Activated T-helper 1 cell treated with anti-CD3 and anti-CD28 coated beads, Interleukin-12 subunit alpha, Interleukin-12 subunit beta, Interleukin-2, Interleukin-4 antibody, amounts not matched to agents 30 ng/mL and 10 ng/mL and 1 ng/mL, durations not matched to agents 14 hours and 24 hours and 36 hours (primary cell): ENCODE measurements at places on chromosomes 1 and 21. TPM values are rescaled to one million over a fixed set of nuclear protein-coding genes. Genes with fewer than 3 reads are reported as not detected.
A peak's percentile ranks its signal among the peaks of the same experiment; 100 is the strongest.

GRCh38 chr1:56413671-56414199 lies 165.6 kb downstream of the PLPP3 start:
- DNase-seq: no peak

GRCh38 chr1:110460253-110461220 lies 9.6 kb downstream of the PROK1 start:
- DNase-seq: peak; percentile 77

DNA sequence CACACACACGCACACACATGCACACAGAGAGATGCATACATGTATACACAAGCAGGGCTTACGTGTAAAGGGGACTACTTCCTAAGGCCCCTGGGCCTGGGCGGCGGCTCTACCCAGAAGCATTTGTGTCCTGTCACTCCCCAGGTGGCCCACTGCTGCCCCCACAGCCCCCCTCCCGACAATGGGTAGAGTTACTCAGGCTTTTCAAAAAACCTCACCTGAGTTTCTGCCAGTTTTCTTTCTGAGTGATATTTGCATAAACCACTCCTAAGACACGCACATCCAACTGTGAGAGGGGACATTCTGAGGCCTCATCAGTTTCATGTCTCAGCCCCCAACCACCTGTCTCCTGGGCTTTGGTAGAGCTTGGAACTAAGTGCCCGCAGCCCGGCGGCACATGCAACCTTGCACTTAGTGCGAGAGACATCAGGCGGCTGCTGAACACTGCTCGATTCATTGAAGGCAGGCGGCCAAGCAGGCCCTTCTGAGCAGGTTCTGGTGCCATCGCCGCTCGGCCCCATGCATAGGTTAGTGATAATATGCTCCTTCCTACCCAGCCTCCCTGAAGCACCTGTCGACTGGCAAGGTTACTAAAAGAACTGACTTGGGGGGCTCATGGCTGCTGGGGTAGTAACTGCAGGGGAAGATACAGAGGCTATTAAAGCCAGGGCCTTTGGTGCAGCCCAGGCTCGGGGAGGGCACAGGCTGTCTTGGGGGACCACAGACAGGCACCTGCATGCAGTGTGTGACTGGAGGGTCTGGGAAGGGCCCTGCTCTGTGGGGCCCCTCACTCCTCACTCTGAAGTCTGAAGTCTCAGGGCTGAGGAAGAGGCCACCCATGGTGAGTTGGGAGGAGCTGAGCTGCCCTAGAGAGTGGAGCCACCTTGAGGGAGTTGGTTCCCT lies 364.2 kb upstream of the VAMP3 start:
- no peak for DNase-seq

DNA sequence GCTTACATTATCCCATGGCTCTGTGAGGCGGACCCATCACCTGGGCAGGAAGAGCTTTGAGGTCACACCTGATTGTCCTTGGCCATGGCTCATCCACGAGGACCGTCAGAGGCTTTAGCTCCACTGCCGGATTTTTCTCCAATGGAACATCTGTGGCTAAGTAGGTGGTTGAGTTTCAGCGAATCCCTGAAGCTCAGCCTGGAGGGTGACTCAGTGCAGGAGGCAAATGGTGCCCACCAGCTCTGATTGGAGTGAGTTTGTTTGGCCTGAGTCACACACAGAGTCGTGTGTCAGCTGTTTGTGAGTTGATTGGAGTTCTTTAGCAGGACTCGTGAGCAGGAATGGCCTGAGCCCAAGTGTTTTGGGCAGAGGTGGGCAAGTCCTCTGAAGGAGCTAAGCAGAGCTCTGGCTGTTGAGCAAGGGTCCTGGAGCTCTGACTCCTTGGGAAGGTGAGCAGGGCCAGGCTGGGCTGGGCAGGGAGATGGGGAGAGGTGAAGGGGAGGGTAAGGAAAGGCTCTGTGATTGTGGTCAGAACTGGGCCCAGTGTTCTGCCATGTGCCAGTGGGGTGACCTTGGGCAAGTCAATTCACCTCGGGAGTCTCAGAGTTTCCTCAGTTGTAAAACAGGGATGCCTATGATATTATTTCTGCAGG lies 2.0 kb downstream of the SLC6A17 start:
- no peak for DNase-seq

DNA sequence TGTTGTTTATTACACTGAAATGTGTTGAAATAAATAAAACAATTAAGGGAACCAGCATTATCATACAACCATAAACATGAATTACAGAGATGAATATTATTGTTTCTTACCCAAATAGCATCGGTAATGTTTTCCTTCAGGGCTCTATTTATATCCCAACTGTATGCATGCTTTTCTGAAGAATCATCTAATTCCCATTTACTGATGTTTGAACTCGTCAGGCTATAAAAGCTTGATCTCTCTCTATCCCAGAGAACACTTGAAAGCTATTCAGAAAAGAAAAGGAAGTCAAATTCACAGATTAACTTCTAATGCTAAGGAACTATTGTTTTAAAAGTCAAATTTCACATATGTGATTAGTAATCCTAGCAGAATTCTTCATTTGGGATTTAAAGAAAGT lies 12.4 kb downstream of the NUP133 start:
- DNase-seq: no peak

GRCh38 chr1:48776393-48777218 lies at the start of gene BEND5:
Gene BEND5, minus strand, starts transcription at chr1:48776891. Its CDS starts 60 bp downstream, at chr1:48776831.
- peak; percentile 33 for DNase-seq

- DNase-seq: no peak
Measured at GRCh38 chr21:42535602-42536171, 22.0 kb downstream of the SLC37A1 start.

GRCh38 chr1:8348047-8348776 lies 30.3 kb downstream of the SLC45A1 start:
- DNase-seq: no peak

- no peak for DNase-seq
Measured at GRCh38 chr1:153390938-153391710, at the start of gene S100A8. Gene S100A8, minus strand, starts transcription at chr1:153391073. Its CDS starts 538 bp downstream, at chr1:153390535.

DNA sequence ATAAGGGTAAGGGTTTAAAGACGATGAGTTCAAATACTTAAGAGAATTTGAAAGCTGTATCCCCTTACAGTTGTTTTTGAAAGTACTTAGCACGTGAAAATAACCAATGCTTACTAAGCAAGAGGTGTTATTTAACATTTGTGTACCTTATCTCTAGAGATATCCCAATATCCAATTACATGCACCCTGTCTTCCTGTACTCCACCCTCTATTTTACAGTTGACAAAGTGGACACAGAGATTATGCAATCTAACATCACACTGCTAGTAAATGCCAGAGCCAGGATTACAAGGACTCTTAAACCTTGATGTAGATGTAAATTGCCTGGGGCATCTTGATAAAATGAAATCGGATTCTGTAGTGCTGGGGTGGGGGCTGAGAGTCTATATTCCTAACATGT lies 72.0 kb downstream of the GDAP2 start:
- DNase-seq: no peak

Gene HLX
- total RNA-seq: 5.1 and 6.3 TPM in 2 replicates

DNA sequence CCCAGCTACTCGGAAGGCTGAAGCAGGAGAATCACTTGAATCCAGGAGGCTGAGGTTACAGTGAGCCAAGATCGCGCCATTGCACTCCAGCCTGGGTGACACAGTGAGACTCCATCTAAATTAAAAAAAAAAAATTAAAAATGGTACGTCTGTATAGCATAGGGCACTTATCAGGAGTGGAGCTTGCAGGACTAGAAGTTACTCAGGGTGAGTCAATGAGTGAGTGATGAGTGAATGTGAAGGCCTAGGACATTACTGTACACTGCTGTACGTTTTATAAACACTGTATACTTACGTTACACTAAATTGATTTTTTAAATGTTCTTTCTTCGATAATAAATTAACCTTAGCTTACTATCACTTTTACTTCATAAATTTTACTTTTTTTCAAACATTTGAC lies 183.6 kb downstream of the NR5A2 start:
- DNase-seq: no peak

Gene IGSF5
- total RNA-seq: not detected in 2 replicates

GRCh38 chr1:54596756-54597155 lies 26.6 kb downstream of the FAM151A start:
- no peak for DNase-seq

- DNase-seq: no peak
Measured at GRCh38 chr1:3016641-3017439, 4.4 kb upstream of the ACTRT2 start.

Gene SLC6A17
- 0.05 and 0.23 TPM in 2 replicates for total RNA-seq

Gene PRAMEF14
- total RNA-seq: not detected in 2 replicates

- no peak for DNase-seq
Measured at GRCh38 chr1:246608616-246609376, 42.5 kb downstream of the CNST start.

Gene TRIM67
- not detected in 2 replicates for total RNA-seq

GRCh38 chr1:37998913-37999429 lies 6.3 kb downstream of the FHL3 start:
- DNase-seq: no peak

- no peak for DNase-seq
Measured at GRCh38 chr1:43625063-43625780, 24.7 kb upstream of the KDM4A start.

DNA sequence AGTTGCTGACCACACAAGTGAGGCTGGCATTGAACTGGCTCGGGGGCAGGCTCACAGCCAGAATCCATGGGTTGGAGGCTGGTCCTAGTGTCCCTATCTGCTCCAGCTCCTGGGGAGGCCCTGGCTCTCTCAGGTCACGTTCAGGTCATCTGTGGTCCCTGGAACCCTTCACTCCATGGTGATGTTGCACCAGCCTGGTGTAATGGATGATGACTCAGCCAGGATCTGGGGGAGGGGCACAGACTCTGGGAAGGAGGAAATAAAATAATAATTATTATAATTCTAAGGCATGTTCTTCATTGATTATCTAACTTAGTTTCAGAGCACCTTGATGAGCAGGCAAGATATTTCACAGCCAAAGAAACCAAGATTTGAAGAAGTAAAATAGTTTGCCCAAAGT lies 26.6 kb upstream of the FCRL4 start:
- no peak for DNase-seq

- DNase-seq: no peak
Measured at GRCh38 chr1:64466033-64466432, 3.9 kb upstream of the CACHD1 start.

Gene FAM110D
- 0.12 TPM in 1 of 2 replicates, not detected in the other for total RNA-seq

- DNase-seq: no peak
Measured at GRCh38 chr1:220221269-220221668, 51.0 kb downstream of the RAB3GAP2 start.

Gene PDE9A
- 9.6 and 9.7 TPM in 2 replicates for total RNA-seq

Gene TTC22
- 2.2 and 2.3 TPM in 2 replicates for total RNA-seq

DNA sequence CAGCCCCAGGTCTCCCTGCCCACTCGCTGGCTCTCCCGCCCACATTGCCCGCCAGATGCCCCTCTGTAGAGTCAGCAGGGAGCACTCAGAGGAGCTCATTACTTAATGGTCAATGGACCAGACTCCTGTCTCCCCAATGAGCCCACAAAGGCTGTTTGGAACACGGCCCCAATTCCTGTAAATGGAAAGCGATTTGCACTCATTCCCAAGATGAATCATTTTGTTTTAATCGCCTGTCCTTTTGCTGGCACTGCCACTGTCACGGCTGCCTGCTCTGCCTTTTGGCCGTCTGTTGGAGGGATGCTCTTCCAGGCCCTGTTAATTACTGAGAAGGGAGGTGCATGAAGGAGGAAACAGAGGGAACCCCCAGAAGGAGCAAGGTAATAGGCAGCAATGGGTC lies 44.8 kb upstream of the ATP2B4 start:
- DNase-seq: no peak

DNA sequence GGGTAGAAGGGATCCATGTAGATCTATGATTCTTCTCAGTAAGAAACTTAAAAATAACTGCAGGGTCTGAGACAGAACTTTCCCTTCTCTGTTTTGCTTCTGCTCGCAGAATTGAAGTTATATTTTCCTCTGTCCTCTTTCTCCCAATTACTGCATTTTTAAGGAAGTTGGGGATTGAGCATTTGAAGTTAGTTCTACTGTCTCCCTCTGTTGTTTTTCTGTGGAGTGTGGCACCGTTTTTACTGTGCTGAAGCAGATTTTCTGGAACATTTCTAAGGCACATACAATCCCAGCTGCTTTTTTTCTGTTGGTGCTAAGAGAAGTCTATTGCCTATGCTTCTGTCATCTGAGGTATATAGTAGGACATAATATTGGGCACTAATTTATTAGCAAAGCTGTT lies 43.3 kb downstream of the RASAL2 start:
- no peak for DNase-seq

DNA sequence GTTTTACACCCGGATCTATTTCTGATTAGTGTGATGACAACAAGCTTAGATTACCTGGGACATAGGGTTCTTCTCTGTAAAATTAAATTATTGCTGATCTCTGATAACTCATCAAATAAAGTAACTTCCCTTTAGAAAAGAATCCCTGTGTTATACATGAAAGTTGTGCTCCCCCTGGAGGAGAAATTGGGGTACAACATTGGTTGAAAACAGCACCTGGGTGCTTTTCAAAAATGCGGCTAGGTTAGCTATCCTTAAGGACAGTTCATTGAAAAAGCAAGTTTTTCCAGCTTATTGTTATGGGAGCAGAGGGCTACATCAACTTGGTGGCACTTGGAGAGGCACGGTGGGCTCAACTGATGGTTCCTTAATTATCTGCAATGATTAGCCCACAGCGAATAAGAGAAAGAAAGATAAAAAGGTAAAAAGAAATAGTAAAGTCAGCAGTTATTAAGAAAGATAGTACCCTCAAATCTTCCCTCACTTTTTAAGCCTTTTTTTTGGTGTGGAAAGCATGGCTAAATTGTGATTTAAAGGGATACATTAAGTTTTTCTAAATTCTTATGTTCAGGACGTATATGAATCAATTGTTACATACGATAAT lies 97.8 kb downstream of the FMN2 start:
- DNase-seq: peak; percentile 7

GRCh38 chr1:151156515-151156819 lies at the start of gene TNFAIP8L2:
Gene TNFAIP8L2, plus strand, starts transcription at chr1:151156649. Its CDS starts 2,049 bp downstream, at chr1:151158698.
- DNase-seq: peak; percentile 72

Gene ARMH1
- 95.3 and 99.8 TPM in 2 replicates for total RNA-seq

Gene MAP1LC3C
- not detected in 2 replicates for total RNA-seq

DNA sequence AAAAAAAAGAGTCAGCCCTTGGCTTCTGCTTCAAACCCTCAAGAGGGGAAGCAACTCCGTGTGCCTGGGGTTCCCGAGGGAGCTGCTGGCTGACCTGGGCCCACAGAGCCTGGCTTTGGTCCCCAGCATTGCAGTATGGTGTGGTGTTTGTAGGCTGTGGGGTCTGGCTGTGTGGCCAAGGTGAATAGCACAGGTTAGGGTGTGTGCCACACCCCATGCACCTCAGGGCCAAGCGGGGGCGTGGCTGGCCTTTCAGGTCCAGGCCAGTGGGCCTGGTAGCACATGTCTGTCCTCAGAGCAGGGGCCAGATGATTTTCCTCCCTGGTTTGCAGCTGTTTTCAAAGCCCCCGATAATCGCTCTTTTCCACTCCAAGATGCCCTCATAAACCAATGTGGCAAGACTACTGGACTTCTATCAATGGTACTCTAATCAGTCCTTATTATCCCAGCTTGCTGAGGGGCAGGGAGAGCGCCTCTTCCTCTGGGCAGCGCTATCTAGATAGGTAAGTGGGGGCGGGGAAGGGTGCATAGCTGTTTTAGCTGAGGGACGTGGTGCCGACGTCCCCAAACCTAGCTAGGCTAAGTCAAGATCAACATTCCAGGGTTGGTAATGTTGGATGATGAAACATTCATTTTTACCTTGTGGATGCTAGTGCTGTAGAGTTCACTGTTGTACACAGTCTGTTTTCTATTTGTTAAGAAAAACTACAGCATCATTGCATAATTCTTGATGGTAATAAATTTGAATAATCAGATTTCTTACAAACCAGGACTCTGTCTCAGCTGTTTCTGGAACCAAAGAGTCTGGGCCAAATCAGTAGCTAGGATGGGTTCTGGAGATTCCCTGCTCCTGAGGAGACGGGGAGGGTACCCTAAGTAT lies 26.8 kb upstream of the KDM4A start:
- no peak for DNase-seq

Gene NTNG1
- total RNA-seq: not detected in 2 replicates
